ENCODE measurements at places on chromosomes 4 and X.

DNA sequence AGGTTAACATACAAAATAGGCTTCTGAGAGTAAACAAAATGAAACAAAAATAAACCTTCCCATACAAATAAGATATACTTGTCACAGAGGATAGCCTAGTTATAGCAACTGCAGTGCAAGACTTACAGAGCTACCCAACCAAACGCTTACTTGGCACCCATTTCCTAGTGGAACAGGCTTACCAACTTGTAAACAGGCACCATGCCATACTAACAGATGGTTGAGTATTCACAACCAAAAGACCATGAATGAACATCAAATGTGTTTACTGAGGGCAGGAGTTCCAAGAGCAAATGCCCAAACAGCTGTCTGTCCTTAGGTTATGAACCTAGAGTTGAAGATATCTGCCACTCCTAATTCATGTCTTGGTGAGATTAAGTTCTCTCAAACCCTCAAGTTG lies 2629.2 kb downstream of the PCDH7 start:
- no peak for DNase-seq

DNA sequence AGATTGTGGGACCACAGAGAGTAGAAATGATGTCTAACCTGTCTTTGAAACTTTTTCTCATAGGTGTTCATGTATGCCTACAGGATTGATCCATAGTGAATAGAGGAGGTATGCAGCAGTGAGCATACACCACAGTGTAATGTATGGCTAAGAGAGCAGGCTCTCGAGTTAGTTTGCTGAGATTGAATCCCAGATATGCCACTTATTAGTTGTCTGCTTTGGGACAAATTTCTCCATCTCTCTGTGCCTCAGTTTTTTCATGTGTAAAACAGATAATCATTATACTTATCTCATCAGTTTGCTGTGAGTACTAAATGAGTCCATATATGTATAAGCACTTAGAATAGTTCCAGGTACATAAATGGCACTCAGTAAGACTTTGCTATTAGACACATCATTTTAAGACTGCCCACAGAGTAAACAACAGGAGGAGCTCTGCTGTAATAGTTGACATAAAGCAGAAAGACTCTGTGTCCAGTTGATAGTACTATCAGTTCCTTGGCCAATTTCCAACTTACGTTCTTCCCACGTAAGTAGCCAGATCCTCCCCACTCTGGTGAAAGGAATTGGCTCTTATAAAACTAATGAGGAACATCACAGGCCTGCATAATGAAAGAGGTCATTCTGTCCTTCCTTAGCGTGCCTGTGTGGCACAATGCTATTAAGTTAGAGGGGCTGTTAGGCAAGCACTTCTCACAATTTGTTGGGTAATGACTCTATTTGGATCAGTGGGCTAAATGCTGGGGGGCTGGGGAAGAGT lies 20.7 kb upstream of the RNF150 start:
- no peak for DNase-seq

DNA sequence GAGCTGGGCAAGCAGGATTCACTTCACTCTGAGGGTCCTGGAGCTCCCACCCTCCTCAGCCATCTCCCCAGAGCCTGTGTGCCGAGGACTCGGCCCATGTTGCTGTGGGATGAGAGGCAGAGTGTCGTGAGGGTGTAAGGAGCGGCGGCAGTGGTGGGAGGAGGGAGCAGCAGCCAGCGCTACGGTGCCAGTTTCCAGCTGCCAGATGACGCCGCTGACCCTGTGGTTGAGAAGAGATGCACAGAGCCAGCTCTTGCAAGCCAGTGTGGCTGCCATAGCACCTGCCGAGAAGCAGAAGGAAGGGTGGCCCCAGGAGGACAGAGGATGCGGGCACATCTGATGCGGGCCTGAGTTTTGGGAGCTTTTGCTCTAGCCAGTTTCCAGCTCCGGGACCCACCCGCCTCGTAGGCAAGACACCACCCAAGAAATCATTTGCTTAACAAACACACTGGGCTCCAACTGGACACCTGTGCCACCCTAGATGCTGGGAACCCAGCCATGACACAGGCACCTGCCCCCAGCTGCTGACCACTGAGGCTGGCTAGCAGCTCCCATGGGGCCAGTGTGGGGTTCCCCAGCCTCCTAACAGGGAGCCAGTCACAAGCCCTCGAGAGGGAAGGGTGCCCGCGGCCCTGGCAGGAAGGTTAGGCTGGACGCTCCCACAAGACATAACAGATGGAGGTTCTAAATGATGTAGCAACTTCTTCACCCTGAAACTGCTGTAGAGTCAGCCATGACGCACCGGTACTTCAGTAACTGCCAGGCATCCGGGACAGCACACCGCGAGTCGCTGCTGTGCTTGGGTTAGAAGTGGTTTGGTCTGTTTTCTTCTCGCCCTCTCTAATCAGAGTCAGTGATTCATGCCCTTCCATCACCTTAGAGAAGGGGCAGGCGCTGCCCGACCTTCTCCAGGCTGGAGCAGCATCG lies 8.9 kb downstream of the MSANTD1 start:
- no peak for DNase-seq

DNA sequence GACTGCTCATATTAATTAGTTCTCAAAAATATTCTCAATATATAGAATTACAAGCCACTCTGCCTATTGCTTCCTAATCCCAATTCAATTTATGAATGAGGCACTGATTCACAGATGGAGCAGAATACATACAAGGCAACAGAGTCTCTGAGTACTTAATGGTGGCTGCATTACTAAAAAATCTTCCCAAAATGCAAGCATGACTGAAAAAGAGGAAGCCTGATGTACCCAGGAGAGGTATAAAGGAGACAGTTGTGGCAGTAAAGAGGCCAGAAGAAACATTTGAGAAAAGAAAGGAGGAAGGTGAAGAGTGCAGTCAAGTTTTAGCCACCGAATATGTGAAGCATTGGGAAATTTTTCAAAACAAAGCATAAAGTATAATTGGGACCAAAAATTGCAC lies 163.2 kb upstream of the INTU start:
- no peak for DNase-seq

DNA sequence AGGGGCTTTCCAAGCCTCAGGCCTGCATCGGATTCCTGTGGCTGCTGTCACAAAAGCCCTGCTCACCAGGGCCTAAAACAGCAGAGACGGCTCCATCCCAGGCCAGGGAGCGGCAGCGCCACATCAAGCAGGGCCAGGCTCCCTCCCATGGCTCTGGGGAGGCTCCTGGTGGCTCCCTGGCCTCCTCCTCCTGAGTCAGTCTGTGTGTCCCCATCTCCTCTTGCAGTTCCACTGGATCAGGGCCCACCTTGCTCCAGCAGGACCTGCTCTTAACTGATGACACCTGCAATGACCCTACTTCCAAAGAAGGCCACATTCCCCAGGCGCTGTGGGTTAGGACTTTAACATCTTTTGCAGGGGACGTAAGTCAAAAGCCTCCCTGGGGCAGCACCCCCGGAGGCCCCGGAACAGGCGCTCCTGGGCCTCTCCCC lies 51.9 kb downstream of the CPZ start:
- no peak for DNase-seq

GRCh38 chr4:128686032-128686465 lies 123.5 kb upstream of the JADE1 start:
- DNase-seq = no peak

DNA sequence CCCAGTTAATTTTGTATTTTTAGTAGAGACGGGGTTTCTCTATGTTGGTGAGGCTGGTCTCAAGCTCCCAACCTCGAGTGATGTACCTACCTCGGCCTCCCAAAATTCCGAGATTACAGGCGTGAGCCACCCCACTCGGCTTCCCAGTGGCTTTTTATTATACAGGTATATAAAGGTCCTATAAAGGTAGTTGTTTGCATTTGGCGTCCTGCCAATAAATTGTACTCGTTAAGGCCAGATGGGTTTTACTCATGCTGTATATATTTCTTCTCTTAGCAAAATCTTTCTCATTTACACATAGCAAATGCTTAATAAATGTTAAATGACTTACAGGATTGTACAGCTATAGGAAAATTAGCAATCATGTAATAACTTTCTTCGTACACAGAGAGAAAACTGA lies 6.9 kb downstream of the SHROOM3 start:
- DNase-seq = no peak

- DNase-seq = no peak
Measured at GRCh38 chr4:99636422-99636821, 21.2 kb downstream of the C4orf54 start.

DNA sequence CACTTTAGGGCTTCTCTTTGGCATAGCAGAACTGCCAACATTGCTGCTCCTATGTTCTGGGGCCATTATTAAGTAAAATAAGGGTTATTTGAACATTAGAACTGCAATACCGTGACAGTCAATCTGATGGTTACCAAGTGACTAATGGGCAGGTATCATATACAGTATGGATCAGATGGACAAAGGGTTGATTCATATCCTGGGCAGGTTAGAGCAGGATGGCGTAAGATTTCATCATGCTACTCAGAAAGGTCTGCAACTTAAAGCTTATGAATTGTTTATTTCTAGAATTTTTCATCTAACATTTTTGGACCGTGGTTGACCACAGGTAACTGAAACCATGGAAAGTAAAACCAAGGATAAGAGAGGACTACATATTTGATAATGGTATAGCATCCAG lies 40.9 kb downstream of the BRCC3 start:
- DNase-seq = no peak

DNA sequence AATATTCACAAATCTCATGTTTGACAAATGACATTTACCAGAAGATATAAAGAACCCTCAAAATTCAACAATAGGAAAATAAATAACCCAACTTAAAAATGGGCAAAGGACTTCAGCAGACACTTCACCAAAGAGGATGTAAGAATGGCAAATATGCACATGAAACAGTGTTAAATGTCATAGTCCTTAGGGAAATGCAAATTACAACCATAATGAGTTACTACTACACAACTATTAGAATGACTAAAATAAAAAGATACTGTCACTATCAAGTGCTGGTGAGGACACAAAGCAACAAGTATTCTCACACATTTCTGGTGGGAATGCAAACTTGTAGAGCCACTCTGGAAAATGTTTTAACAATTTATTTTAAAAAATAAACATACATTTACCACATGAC lies 40.8 kb upstream of the NR0B1 start:
- DNase-seq = no peak

DNA sequence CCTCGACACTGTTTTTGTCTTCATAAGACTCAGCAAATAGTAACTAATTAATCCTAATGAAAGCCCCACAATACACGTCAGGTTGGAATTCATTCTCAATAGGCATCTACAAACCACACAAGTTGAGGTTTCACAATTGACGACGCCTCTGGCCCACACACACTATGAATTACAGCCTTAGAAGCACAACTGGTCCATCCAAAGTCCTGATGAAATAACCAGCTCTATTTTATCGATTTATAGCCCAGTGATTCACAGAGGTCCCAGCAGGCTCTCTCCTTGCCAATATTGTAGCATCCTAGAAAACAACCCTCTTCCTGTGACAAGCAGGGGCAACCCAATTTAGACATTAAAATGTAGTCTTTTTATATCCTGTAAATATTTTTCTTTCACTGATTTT lies 112.1 kb downstream of the NR3C2 start:
- DNase-seq = no peak

- no peak for DNase-seq
Measured at GRCh38 chrX:2498781-2499302, 1.9 kb downstream of the DHRSX start.

- no peak for DNase-seq
Measured at GRCh38 chrX:54208531-54208930, 25.5 kb upstream of the FAM120C start.

GRCh38 chr4:5827108-5828004 lies 65.5 kb downstream of the CRMP1 start:
- DNase-seq = no peak

DNA sequence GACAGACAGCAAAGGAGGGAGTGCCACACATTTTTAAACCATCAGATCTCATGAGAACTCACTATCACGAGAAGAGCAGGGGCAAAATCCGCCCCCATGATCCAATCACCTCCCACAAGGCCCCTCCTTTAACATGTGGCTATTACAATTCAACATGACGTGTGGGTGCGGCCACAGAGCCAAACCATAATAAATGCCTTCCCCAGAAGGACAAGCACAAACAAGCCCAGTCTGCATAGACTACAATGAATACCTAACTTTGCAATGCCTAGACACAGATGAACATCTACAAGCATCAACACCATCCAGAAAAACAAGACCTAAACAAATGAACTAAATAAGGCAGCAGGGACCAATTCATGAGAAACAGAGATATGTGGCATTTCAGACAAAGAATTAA lies 12.3 kb downstream of the ETDA start:
- DNase-seq = no peak

- DNase-seq = no peak
Measured at GRCh38 chr4:30875658-30876269, 155.6 kb downstream of the PCDH7 start.

- DNase-seq = no peak
Measured at GRCh38 chr4:89906777-89907521, 12.3 kb downstream of the MMRN1 start.

GRCh38 chrX:96568071-96568470 lies 116.6 kb upstream of the DIAPH2 start:
- DNase-seq = no peak

DNA sequence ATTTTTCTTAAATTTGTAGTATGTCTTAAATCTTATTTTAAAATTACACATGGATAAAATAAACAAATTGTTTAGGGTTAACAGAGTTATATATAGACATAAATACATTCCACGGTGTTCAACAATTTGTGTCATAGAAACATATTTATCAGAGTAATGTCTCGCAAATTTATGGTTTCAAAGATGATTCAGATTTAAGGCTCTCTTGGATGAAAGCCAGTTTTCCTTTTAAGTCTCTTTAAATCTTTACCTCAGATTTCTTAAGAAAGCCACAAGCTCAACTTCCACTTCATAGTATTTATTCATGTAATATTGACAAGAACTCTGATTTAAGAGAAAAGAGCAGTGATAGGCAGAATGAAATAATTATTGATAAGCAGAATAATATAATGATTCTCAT lies 1254.8 kb upstream of the ADGRL3 start:
- DNase-seq = no peak

DNA sequence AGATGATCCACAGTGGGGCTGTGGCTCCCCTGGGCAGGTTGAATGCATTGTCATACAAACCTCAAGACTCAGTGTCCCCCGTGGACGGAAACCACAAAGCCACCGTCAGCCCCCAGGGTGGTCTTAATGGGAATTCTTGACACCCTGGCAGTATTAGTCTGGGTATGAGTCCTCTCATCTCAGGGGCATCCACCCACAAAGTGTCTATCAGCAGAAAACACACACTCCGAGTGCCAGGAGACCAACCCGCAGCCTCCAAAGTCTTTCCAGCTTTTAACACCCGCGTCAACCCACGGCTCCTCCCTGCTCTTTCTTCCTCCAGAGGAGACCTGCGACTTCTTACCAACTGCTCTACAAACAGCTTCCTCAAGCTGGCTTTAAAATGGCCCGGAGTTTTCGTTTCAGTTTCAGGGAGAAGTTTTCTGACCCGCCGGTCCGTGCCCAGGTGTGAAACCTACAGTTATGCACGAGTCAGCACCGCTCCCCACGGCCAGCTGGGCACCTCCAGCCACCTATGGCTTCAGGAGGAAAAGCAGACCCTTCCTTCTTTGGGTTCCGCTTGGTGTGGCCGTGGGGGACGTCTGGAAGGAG lies 14.4 kb upstream of the ASMTL start:
- DNase-seq = no peak

- no peak for DNase-seq
Measured at GRCh38 chr4:82691431-82691830, 107.2 kb downstream of the SCD5 start.

GRCh38 chr4:41360214-41360920 lies 103.6 kb downstream of the UCHL1 start:
- no peak for DNase-seq

- DNase-seq = no peak
Measured at GRCh38 chr4:139913398-139913990, 240.5 kb downstream of the MAML3 start.

Data from stimulated activated CD8-positive, alpha-beta memory T cell treated with anti-CD3 and anti-CD28 coated beads, Interleukin-4, amount 100 ng/mL, for 1 hour (primary cell).